ENCODE measurements at places on chromosomes 6 and 20.

GRCh38 chr6:158575550-158575949 is 15.7 kb downstream of the TMEM181 start:
- no peak for DNase-seq

GRCh38 chr6:80209430-80209829 is 103.0 kb downstream of the BCKDHB start:
- no peak for DNase-seq

GRCh38 chr20:63979229-63979556 is 249 bp downstream of the SAMD10 start:
- DNase-seq: no peak

- no peak for DNase-seq
Observed at GRCh38 chr6:74073429-74073828, 377.4 kb downstream of the CD109 start.

- DNase-seq: no peak
Observed at GRCh38 chr6:55528624-55529023, 50.4 kb downstream of the HMGCLL1 start.

DNA sequence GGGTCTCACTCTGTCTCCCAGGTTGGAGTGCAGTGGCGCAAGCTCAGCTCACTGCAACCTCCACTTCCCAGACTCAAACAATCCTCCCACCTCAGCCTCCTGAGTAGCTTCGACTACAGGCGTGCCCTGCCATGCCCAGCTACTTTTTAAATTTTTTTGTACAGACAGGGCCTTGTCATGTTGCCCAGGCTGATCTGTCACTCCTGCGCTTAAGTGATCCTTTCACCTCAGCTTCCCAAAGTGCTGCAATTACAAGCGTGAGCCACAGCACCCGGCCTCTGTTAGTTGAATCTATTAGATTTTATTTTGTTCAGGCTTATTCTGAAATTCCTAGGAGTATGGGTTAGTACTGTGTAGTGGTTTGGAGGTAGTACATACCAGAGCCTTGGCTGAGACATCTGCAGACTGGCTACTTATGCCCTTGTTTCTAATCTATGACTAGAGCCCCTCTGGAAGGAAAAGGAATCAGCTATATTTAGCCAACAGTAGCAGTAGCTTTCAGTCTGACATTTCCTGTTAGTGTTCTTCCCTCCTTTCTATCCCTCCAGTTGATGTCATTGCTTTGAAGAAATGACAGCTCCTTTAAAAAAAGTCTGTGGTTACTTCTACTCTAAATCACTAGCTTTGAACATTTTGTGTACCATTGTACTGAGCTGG is 74.4 kb downstream of the ITCH start:
- no peak for DNase-seq

GRCh38 chr20:17568972-17569521 is 828 bp upstream of the DSTN start:
- DNase-seq: peak; percentile 81

DNA sequence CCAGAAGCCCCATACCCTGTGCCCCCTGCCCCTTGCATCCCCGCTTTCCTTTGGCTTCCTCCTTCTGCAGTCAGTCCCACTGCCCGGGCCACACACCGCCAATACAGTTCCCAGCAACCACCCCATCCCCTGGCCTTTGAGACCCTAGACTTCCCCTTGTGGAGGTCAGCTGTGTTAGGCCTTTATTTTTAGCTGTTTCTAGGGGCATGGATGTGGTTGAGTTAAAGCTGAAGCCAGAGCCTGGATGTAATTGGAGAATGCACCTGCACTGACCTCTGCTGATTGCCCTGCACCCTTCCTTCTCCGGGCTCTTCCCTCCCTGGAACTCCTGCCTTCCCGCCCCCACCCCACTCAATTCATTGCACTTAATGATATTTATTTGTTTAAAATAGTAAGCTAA is 33.9 kb downstream of the LYRM2 start:
- no peak for DNase-seq
